Sigmoid colon (tissue), 7 donors: ENCODE measurements at places on chromosomes 2 and 18. TPM values are rescaled to one million over a fixed set of nuclear protein-coding genes. Genes with fewer than 3 reads are reported as not detected.
A peak's percentile ranks its signal among the peaks of the same experiment; 100 is the strongest.

IL36B gene
- not detected for total RNA-seq

SNED1 gene
- 18.9 TPM for total RNA-seq

TMEM131 gene
- total RNA-seq, result 36.6 TPM

SOX11 gene
- 2.6 TPM for total RNA-seq

ALPP gene
- not detected for total RNA-seq

RAD51AP2 gene
- not detected for total RNA-seq

E2F6 gene
- 24.2 TPM for total RNA-seq

CYP1B1 gene
- total RNA-seq, result 12.7 TPM

LRRTM4 gene
- total RNA-seq, result 0.81 TPM

SCN3A gene
- 3.6 TPM for total RNA-seq

- peak overlapping the region; percentile 9 for H3K27ac ChIP-seq
- DNase-seq, result no peak
- H3K4me1 ChIP-seq, result no peaks in the 10 kb centered on the region
- H3K27me3 ChIP-seq, result no peaks in the 10 kb centered on the region
- H3K36me3 ChIP-seq, result peaks cover 6% of the 10 kb centered on the region
These were observed 37.4 kb downstream of the VAPA start for GRCh38 chr18:9951022-9951859.

GRCh38 chr2:62461017-62461553 is 44.9 kb downstream of the TMEM17 start:
- H3K27me3 ChIP-seq, result no peaks in the 10 kb centered on the region
- peaks cover 24% of the 10 kb centered on the region for H3K4me1 ChIP-seq
- no peaks in the 10 kb centered on the region for H3K36me3 ChIP-seq
- H3K4me3 ChIP-seq, result no peak overlapping the region
- no peak for DNase-seq
- peak overlapping the region; percentile 43 for H3K27ac ChIP-seq

- H3K27ac ChIP-seq, result no peak overlapping the region
- H3K4me3 ChIP-seq, result no peak overlapping the region
- peaks cover 5% of the 10 kb centered on the region for H3K36me3 ChIP-seq
These were observed 272.9 kb upstream of the EPAS1 start for GRCh38 chr2:46024146-46024779.

- no peaks in the 10 kb centered on the region for H3K4me1 ChIP-seq
- H3K27me3 ChIP-seq, result no peaks in the 10 kb centered on the region
- H3K36me3 ChIP-seq, result peaks cover 13% of the 10 kb centered on the region
- DNase-seq, result no peak
These were observed 17.1 kb downstream of the SNRPD1 start for GRCh38 chr18:21629089-21629832.

DNA sequence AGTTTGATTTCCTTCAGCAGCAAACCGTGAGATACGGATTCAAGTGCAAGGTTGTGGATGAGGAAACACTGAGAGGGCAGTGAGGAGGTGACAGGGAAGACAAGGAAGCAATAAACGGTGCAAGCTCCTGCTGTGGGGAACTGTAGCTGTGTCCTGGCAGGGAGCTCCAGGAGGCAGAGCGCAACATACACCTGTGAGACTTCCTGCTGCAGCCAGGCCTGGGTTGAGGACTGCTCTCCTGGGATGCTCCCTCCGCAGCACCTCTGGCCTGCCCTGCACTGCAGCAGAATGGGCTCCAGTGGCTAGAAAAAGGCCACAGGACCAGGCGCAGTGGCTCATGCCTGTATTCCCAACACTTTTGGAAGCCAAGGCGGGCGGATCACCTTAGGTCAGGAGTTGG is 85.5 kb downstream of the MRO start:
- H3K27me3 ChIP-seq, result no peaks in the 10 kb centered on the region
- DNase-seq, result no peak
- H3K36me3 ChIP-seq, result no peaks in the 10 kb centered on the region
- H3K27ac ChIP-seq, result no peak overlapping the region
- H3K4me3 ChIP-seq, result no peak overlapping the region
- no peaks in the 10 kb centered on the region for H3K4me1 ChIP-seq

- H3K27ac ChIP-seq, result no peak overlapping the region
- no peaks in the 10 kb centered on the region for H3K4me1 ChIP-seq
- no peak overlapping the region for H3K4me3 ChIP-seq
- H3K36me3 ChIP-seq, result no peaks in the 10 kb centered on the region
- no peaks in the 10 kb centered on the region for H3K27me3 ChIP-seq
These were observed 437.4 kb upstream of the SALL3 start for GRCh38 chr18:78542204-78542603.

GRCh38 chr18:60549338-60549960 is 176.9 kb upstream of the MC4R start:
- H3K27ac ChIP-seq, result no peak overlapping the region
- no peak for DNase-seq
- H3K27me3 ChIP-seq, result no peaks in the 10 kb centered on the region
- no peak overlapping the region for H3K4me3 ChIP-seq
- H3K36me3 ChIP-seq, result no peaks in the 10 kb centered on the region

DNA sequence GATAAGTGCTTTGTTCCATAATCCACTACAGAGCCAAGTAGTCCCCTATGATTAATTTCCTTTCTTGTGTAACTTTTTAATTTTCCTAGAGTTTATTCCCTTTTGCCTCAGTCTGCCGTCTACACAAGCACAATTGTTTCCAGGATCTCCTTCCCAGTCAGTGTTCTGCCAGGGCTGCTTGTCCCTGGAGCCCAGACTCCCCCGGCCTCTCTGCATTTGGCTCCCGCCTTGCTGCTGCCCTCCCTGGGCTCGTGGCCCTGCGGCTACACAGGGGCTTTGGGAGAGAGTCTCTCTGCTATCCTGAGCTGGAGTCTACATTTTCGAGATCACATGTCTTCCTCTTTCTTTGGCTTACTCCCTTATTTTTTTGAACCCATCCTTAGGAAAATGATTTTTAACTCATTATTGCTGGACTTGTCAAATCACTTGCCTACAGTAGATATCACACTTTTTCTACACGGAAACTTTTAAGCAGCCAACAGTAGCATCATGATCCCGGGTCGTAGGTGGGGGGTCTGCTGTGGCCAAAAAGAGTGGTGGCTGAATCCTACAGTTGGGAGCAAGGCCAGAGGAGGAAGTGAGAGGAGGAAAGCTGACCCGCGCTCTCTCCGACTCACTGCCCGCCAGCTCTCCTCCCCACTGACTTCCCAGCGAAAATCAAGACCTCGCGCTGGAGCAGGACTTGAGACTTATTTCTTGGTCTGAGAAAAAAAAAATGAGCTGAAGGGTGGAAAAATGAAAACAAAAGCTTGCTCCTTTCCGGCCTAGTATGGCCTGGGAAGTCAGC is 9.4 kb downstream of the FBLN7 start:
- H3K27me3 ChIP-seq, result no peaks in the 10 kb centered on the region
- no peak overlapping the region for H3K27ac ChIP-seq
- peaks cover 12% of the 10 kb centered on the region for H3K4me1 ChIP-seq
- no peak overlapping the region for H3K4me3 ChIP-seq

GRCh38 chr2:37412231-37412630 is 67.8 kb downstream of the QPCT start:
- H3K27me3 ChIP-seq, result no peaks in the 10 kb centered on the region
- H3K4me1 ChIP-seq, result peaks cover 17% of the 10 kb centered on the region
- no peak for DNase-seq
- H3K4me3 ChIP-seq, result no peak overlapping the region

DNA sequence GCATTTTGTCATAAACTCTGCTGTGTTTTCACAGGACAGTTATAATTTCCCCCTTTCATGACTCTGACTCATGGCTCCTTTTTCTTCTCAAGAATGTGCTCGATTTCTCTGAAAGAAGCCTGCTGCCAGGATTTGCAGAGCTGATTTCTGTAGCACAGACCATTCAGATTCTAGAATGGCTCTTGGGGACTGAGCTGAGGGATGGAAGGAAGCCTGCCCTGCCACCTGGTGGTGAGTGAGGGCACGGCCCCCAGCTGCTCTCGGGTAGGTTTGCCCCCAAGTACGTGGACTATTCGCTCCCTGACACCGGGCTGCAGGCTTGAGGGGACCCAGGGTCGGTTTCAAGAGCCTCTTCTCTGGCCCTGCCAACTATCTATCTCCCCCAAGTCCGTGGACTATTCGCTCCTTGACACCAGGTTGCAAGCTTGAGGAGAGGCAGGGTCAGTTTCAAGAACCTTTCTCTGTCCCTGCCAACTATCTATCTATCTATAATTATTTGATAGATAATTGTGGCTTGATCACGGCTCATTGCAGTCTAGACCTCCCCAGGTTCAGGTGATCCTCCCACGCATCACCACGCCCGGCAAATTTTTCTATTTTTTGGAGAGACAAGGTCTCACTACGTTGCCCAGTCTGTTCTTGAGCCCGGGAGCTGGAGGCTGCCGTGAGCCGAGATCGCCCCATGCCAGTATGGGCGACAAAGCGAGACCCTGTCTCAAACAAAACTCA is 1.4 kb upstream of the SMYD5 start:
- H3K4me1 ChIP-seq, result peaks cover 32% of the 10 kb centered on the region
- DNase-seq, result peak; percentile 79
- no peaks in the 10 kb centered on the region for H3K27me3 ChIP-seq
- no peak overlapping the region for H3K4me3 ChIP-seq

DNA sequence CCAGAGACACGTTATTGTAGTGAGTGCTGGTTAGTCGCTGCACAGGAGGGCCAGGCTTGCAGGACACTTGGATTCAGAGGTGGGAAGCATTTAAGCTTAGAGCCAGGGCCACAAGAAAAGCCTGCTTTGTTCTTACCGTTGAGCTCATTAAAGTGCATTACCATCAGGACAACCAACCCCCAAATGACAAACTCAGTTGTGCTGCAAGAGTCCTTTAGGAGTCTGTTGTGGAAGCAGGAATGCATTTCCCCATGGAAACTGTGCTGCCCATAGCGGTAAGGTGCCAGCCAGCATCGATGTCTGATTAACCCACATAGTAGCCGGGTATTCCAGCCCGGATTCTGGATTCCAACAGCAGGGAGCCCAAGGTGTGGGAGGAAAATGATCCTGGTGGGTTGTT is 23.4 kb upstream of the REEP1 start:
- H3K4me1 ChIP-seq, result no peaks in the 10 kb centered on the region
- no peaks in the 10 kb centered on the region for H3K36me3 ChIP-seq
- H3K4me3 ChIP-seq, result no peak overlapping the region
- H3K27ac ChIP-seq, result no peak overlapping the region

DNA sequence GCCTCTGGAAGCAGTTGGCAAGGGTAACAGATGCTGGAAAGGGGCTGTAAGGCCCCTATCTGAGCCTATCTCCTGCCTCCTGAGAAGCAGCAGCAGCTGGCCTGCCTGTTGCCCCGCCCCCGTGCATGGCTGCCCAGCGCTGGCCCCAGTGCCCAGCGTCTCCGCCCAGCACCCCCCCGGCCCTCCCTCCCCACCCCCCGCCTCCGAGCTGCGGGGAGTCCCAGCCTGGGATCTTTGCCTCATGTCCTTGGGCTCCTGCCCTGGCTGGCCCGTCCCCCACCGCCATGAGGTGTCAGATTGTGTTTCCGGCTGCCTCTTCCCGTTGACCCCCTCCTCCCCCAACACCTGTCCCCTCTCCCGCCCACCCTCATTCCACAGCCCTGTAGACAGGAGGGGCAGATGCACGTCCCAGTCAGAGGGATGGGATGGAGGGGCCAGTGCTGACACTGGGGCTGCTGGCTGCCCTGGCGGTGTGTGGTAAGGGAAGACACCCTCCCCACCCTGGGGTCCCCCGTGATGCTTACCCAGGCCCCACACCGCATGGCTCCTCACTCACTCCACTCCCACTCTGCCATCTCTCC is at the start of gene CHRND:
TSS of gene CHRND (plus strand) at position 370 of the 581 bp plus-strand sequence. CDS start at position 426, 56 bp downstream.
- no peak within 1 kb of the TSS for H3K27ac ChIP-seq
- H3K27me3 ChIP-seq, result peaks cover 48% of the 10 kb centered on the region
- H3K4me1 ChIP-seq, result peaks cover 30% of the 10 kb centered on the region
- no peaks in the 10 kb centered on the region for H3K36me3 ChIP-seq
- DNase-seq, result no peak

DNA sequence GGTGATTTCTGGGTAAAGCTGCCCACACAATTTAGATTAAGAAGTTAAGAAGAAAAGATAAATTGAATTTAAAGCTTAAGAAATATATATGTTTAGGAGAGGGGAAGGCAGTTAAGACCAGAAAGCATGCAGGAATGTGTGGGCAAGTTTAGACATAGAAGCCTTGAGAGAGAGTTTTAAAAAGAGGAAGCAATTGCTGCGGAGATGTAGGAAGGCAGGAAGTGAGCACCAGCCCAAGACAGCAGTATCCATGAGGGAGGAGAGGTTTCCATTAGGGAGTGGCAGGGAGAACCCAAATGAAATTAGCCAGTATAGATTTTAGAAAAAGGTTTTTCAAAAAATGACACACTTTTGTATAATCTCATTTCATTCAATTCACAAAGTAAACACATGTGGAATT is 24.3 kb downstream of the DSC2 start:
- DNase-seq, result no peak
- no peak overlapping the region for H3K4me3 ChIP-seq
- H3K27me3 ChIP-seq, result no peaks in the 10 kb centered on the region
- H3K27ac ChIP-seq, result no peak overlapping the region

DNA sequence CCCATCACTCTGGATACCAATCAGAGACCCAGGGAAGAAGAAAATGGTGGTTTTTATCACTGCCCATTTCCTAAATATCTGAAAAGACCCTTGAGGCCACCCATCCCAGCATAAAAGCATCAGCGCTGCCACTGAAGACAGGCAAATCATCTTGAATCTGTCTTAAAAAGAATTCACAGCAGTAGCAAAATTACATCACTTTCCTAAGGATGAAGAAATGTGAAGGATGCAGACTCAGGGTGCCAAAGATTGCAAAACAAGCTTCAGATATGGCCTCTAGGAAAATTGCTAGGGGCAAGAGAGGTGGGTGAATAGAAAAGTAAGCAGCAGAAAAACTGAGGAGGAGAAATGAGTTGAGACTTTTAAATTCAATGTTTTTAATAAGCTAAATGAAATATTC is 70.0 kb downstream of the SLC25A12 start:
- DNase-seq, result no peak
- H3K27me3 ChIP-seq, result no peaks in the 10 kb centered on the region
- no peaks in the 10 kb centered on the region for H3K4me1 ChIP-seq

- DNase-seq, result peak; percentile 89
- peaks cover 12% of the 10 kb centered on the region for H3K36me3 ChIP-seq
- peak overlapping the region; percentile 73 for H3K27ac ChIP-seq
- H3K4me3 ChIP-seq, result no peak overlapping the region
- H3K4me1 ChIP-seq, result peaks cover 21% of the 10 kb centered on the region
These were observed 10.6 kb downstream of the DNAJB2 start for GRCh38 chr2:219289537-219290361.

GRCh38 chr2:3966470-3966869 is 263.1 kb downstream of the DCDC2C start:
- no peak for DNase-seq
- no peaks in the 10 kb centered on the region for H3K36me3 ChIP-seq
- H3K27ac ChIP-seq, result no peak overlapping the region
